ENCODE measurements at places on chromosomes 5 and 9. TPM values are rescaled to one million over a fixed set of nuclear protein-coding genes. Genes with fewer than 3 reads are reported as not detected.

DNA sequence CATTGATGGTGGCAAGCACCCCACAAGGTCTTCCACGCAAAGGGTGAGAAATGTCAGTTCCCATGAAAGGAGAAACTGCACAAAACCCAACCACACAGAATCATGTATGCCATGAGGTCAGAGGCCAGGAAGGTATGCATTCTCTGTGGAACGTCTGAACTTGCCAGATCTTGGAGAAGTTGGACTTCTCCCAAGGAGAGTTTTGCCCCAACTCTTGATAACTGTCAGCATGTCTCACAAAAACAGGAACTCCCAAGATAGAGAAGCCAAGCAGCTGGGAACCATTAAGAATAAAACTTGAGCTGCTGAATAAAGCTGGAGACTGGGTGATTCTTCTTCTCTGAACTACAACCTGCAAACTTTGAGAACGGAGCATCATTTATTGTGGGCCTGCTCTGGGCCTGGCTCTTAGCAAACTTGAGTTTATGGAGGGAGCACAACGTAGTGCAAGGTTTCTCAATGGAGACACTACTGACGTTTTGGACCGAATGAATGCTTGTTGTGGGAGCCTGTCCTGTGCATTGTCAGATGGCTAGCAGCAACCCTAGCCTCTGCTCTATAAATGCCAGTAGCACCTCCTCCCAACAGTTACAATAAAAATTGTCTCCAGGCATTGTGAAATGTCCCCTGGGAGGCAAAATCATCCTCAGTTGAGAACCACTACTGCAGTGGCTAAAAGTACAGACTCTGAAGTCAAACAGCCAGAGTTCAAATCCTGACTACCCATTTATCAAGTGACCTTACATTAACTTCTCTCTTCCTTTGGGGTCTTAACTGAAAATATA lies 193.5 kb downstream of the ACTL7B start:
- DNase-seq, result no peak

- no peak for DNase-seq
These were observed 6.1 kb downstream of the S100Z start for GRCh38 chr5:76855961-76856360.

- no peak for DNase-seq
These were observed 150.6 kb downstream of the MACIR start for GRCh38 chr5:103409013-103409670.

CARD9 gene
- total RNA-seq, result 3.1 TPM

DNA sequence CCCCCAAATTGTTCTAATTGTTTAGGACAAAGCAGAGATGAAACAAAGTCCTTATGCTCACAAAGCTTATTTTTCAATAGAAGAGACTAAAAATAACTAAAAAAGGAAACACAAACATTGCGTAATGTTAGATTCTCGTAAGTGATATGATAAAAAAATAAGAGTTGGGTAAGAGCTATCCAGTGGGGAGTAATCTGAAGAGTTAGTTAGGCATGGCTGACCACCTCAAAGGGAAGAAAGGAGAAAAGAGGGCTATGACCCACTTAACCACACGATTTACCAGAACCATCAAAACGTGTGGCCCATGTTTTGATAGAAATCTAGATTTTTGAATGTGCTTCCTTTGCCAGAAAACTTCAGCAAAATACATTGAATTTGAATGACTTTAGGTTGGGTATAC lies 1296.8 kb upstream of the NUDT12 start:
- no peak for DNase-seq
